ENCODE measurements at places on chromosomes 7 and 10. TPM values are rescaled to one million over a fixed set of nuclear protein-coding genes. Genes with fewer than 3 reads are reported as not detected.

The STAG3 gene
- 0.73 TPM for polyA plus RNA-seq

The JMJD1C gene
- polyA plus RNA-seq, result 22.0 TPM

The ABCB4 gene
- polyA plus RNA-seq, result 0.45 TPM

The LIPM gene
- polyA plus RNA-seq, result not detected

The PLEKHS1 gene
- 0.08 TPM for polyA plus RNA-seq
